ENCODE measurements at places on chromosomes 6 and 20.

GRCh38 chr6:120938164-120938875 lies 396.0 kb downstream of the TBC1D32 start:
- no peak for ATAC-seq

DNA sequence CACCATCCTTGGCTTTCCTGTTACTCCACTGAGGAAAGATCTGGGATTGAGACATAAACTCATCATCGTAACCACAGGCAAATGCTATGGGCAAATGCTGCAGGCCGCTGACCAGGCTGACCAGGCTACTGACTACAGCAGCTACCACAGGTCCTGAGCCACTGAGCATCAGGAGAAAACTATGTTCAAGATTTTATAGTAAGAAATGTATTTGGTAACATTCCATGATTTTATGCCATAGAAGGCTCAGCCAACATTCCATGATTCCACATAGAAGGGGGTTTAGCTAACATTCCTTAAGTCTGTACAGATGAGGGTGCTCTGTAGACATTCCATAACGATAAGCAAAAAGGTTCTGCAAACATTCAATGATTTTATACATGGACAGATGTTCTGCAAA lies 16.1 kb upstream of the B4GALT5 start:
- ATAC-seq = no peak

GRCh38 chr6:35294308-35294945 lies 3.2 kb upstream of the DEF6 start:
- peak; percentile 58 for ATAC-seq

DNA sequence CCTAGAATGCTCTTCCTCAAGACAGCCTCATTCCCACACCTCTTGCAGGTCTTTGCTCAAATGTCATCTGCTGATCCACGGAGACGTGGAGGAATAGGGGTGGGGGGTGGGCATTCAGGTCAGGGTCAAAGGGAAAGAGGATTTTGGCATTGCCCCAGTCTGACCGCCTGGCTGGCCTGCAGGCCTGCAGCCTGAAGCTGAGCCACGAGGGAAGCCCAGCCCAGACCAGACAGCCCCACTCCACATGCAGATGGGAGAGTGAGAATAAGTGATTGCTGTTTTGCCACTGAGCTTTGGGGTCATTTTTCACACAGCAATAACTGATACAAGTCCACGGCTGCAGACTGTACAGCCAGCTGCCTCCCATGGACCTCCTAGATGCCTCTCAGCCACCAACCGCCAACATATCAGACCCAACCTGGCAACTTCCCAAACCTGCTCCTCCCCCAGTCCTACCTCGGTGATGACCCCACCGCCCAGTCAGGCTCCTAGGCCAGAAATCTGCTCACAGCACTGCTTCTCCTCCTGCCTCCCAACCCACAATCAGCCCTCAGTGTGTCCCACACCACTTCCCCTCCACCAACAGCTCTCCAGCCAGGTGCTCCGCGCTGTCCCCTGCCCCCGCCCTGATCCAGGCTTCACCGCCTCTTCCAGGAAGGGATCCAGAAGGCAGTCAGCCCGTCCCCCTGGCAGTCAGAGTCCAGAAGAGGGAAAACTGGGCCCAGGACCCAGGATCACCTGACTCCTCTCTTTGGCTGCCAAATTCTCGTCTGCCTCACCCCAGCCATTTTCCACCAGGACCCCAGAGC lies 14.0 kb downstream of the KIAA1755 start:
- no peak for ATAC-seq

- ATAC-seq = no peak
These were observed 82.4 kb downstream of the RAMACL start for GRCh38 chr6:166504100-166504499.

- no peak for ATAC-seq
These were observed 25.7 kb downstream of the HIVEP1 start for GRCh38 chr6:12037798-12038197.

DNA sequence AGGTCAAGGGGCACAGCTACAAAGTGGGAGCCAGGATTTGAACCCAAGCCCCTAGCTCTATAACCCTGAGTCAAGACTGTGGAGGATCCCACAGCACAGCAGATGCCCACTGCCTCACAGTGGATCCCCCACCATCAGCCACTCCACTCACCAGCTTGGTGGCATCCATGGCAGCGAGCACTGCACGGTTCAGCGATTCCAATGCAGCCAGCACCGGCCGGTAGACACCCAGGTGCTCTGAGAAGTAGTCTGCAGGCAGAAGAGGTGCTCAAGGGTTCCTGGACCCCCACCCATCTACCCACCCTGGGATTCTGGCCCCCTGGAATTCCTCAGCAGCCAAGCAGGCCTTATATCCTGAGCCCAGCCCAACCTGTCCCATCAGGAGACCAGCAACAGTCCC lies 2.5 kb downstream of the ACTL10 start:
- ATAC-seq = no peak

DNA sequence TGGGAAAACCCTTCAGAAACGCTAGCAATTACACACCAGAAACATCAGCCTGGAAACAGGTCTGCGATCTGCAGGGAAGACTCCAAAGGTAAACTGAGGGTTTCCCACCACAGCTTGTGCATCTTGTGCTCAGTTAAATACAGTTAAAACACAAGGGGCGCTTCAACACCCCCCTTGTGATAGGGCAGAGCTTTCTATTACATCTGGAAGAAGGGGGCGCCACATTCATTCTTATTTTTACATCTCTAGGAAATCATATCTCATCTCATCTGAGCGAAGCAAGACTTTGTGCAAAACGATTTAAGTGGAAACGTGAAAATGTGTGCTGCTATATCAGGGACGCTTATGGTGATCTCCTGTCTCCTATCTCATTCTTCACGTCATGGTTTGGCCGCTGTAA lies 58.5 kb downstream of the PRND start:
- no peak for ATAC-seq

- ATAC-seq = no peak
These were observed 25.1 kb downstream of the GLP1R start for GRCh38 chr6:39073471-39074355.

GRCh38 chr6:32971581-32972352 lies 3.4 kb downstream of the BRD2 start:
- ATAC-seq = peak; percentile 65

GRCh38 chr20:43789593-43789992 lies 62.8 kb upstream of the GTSF1L start:
- no peak for ATAC-seq

GRCh38 chr6:111722179-111722731 lies 116.6 kb upstream of the TRAF3IP2 start:
- peak; percentile 74 for ATAC-seq

GRCh38 chr6:128966934-128967333 lies 84.0 kb downstream of the LAMA2 start:
- ATAC-seq = no peak

DNA sequence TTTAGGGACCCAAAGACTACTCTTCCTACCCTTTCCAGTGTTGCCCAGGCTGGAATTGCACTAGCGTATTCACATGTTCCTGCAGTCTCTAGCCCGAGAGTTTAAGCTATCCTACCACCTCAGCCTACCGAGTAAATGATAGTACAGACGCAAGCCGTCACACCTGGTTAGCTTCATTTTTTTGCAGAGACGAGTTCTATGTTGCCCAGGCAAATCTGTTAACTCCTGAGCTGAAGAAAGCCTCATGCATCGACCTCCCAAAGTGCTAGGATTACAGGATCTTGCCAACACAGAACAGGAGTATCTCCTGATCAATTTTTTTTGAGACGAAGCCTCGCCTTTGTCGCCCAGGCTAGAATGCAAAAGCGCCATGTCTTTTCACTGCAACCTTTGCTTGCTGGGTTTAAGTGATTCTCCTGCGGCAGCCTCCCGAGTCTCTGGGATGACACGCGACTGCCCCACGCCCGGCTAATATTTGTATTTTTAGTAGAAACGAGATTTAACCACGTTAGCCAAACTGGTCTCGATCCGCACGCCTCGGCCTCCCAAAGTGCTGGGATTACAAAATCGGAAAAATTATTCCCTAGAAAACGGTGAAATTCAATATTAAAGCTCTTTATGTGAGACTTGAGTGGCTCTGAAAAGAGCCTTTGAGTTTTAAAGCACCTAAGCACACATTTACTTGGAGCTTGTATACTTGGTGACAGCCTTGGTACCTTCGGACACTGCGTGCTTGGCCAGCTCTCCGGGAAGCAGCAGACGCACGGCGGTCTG lies 128.5 kb downstream of the HFE start:
- ATAC-seq = peak; percentile 44

- peak; percentile 15 for ATAC-seq
These were observed 13.6 kb downstream of the LRRC73 start for GRCh38 chr6:43496370-43497128.
